Hematopoietic multipotent progenitor cell treated with erythropoietin and hydrocortisone succinate and interleukin-3 and kit ligand, for 15 days (in vitro differentiated cells): ENCODE measurements at places on chromosomes 2 and 18.
A peak's percentile ranks its signal among the peaks of the same experiment; 100 is the strongest.

DNA sequence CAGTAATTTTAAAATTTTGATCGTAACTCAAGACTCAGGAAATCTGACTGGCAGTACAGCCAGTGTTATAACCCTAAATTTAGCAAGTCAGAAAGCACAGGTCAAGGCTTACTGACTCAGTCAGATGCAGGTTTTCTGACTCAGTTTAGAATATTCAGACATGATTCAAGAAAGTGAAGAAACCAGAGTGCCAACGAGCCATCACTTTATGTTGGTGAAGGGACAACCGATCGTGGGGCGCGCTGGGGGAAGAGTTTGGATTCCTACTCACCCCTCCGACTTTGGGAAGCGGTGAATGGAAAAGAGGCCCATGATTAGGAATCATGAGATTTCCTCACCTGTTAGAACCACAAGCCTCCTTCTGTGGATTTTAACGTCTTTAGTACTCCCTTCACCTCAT is 998 bp downstream of the RNF149 start:
- DNase-seq, result no peak

- no peak for DNase-seq
Observed at GRCh38 chr2:132586835-132587234, 83.2 kb downstream of the LYPD1 start.

- DNase-seq, result no peak
Observed at GRCh38 chr2:37459095-37459981, 114.9 kb downstream of the QPCT start.

DNA sequence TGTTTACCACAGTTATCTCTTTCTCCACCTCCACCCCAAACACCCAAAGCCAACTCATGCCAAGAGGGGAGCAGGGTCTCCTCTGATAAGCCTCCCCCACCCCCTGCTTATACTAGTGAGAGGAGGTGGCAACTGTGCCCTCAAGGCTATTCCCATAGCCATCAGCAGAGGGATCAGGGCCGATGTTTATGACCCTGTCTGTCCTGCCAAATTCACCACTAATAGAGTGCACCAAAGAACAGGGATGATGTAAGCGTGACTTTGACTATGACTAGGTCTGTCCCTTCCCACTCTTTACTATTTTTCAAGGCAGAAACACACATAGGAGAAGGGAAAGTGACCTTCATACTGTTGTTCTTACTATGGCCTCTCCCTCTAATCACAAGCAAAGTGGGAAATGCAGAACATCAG is 74.6 kb downstream of the CLHC1 start:
- DNase-seq, result peak; percentile 40

- DNase-seq, result no peak
Observed at GRCh38 chr2:57979158-57979557, 67.4 kb upstream of the VRK2 start.

DNA sequence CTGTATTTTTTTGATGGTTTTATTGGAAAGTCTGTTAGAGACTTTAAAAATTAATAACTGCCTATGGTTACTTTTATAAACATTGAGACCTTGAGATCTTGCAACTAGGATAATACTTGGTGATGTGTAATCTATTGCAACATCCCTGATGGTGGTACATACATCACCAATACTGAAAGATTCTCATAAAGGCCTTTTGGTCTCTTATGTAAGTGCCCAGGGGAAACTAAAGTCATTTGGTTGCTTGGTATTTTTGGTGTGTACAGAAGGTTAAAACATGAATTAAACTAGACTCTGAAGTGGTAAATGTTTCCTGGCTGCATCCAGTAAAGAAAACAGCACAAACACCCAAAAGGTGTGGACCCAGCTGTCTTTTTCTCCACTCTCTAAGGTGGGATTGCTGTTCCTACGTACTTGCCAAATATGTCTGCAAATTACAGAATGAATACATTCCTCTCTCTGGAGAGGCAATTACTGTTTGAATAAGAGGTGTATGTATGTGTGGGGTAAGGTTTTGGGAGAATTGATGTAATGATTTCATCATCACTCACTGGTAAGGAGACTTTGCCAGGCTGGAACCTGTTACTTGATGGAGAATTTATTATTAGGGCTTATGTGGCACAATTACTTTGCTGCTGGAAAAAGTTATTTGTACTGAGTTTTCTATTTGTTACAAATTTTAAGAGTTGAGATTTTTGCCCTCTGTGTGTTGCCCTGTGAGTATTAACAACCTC is 3.6 kb downstream of the B3GNT2 start:
- no peak for DNase-seq
